ENCODE measurements at places on chromosomes 3 and 15. TPM values are rescaled to one million over a fixed set of nuclear protein-coding genes. Genes with fewer than 3 reads are reported as not detected.

GABRR3 gene
- not detected for total RNA-seq

GOLGA8M gene
- total RNA-seq = 1.6 TPM

- peak; percentile 51 for DNase-seq
Observed at GRCh38 chr3:71582036-71582611, 1.4 kb downstream of the FOXP1 start.

GRCh38 chr3:128814060-128814459, 65.4 kb upstream of the ACAD9 start:
- DNase-seq = no peak

PLXNA1 gene
- 44.4 TPM for total RNA-seq

GRCh38 chr3:130514681-130515080, 2.3 kb upstream of the COL6A6 start:
- DNase-seq = no peak

DNA sequence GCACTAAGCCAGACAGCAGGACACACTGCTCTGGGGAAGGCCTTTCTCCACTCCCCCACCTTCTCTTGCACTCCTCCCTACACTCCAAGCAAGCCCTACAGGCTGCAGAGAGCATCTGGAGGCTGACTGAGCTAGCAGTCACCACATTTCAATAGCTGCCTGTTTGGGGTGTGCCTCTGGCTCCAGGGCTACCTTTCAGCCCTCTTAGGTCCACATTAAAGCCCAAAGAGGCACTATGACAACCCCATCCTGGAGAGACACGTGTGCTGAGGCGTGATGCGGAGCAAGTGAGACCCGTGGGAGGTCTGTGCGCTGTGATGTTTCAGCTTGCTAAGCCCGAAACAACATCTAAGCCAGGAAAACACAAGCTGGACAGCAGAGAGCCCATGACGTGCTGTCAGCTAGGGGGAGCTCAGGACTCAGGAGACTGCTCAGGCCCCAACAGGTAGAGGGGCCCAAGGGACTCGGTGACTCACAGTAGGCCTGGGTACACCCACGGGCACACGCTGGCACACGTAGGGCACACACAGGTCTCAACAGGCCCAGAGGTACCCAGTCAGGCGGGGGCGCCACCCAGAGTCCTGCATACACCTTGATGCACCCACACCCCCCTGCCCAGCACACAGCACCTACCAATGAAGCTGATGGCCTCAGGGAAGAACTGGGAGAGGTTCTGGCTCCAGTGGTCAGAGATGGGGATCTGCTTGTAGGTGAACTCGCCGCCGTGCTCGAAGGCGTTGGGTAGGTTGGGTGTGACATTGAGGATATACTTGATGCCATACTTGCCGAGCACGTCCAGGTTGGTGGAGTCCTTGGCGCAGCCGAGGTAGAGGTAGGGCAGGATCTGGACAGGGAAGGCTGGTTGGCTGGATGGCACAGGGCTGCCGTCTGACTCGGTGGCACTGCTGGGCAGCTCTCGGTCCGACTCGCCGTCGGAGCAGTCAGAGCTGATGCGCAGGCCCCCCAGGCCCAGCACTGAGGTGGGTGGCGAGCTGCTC, 2.8 kb downstream of the DUSP7 start:
- no peak for DNase-seq

AMT gene
- 0.85 TPM for total RNA-seq

CATSPER2 gene
- total RNA-seq = 1.3 TPM
